CD8-positive, alpha-beta memory T cell (primary cell): ENCODE measurements at places on chromosomes 16 and 17. TPM values are rescaled to one million over a fixed set of nuclear protein-coding genes. Genes with fewer than 3 reads are reported as not detected.

MT1F gene
- total RNA-seq: 18.6 TPM

DNA sequence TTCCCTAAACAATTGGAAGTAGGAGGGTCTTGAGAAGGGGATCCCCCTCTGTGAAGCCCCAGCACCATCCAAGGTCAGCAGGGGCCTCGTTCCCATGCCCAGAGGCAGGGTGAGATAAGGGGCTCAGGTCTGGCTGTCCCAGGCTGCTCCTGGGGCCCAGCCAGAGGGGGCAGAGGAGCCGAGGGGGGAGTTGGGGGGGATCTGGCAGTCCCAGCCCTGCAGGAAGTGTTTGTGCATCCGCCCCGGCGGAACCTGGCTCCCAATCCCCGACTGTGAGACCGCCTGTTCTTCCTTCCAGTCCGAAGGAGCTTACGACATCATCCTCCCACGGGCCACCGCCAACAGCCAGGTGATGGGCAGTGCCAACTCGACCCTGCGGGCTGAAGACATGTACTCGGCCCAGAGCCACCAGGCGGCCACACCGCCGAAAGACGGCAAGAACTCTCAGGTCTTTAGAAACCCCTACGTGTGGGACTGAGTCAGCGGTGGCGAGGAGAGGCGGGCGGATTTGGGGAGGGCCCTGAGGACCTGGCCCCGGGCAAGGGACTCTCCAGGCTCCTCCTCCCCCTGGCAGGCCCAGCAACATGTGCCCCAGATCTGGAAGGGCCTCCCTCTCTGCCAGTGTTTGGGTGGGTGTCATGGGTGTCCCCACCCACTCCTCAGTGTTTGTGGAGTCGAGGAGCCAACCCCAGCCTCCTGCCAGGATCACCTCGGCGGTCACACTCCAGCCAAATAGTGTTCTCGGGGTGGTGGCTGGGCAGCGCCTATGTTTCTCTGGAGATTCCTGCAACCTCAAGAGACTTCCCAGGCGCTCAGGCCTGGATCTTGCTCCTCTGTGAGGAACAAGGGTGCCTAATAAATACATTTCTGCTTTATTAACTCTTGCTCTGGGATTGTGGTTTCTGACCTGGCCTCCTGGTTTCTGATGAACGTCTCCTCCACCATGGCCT lies 14.9 kb downstream of the GPRC5C start:
- DNase-seq: no peak

CD19 gene
- not detected for total RNA-seq

METRNL gene
- 22.3 TPM for total RNA-seq

DNA sequence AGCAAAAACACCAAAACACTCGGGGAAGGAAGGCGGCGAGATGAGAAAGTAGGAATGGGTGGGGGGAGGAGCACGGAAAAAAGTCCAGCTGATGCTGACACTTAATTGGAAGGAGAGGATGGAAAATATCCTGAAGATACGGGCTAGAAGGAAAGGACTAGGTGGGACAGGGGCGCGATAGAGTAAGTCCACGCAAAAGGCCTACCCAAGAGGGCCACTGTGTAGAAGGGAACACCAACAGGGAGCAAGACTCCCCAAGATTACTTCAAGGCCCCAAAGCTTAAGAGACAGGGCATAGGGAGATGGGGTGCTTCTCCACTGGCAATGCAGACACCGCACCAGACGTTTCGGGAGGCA lies 736 bp downstream of the APPBP2 start:
- no peak for DNase-seq

DNA sequence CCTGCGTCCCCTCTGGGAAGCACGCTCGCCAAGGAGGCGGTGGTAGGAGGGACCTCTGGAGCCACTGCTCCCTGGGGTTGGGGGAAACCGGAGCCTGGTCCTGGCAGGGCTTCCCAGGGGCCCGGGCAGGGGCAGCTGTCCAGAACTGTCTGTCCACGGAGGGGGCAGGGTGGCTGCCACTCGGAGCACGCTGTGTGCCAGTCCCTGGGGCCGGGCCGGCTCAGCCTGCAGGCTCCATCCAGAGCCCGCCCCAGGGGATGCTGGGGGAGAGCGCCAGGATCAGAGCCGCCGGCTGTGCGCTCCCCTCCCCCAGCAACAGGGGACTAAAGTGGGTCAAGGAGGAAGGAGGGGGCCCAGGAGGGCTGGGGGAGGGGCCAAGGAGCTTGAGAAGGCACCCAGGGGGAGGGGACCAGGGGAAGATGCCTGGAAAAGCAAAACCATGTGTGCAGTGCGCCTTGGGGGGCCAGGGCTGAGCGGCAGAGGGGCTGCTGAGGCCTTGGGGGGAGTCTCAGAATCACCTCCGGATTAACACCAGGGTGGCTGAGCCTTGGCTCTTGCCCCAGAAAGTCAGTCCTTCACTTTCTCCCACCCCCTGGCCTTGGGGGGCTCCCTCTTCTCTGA lies 21.3 kb downstream of the ZNF423 start:
- DNase-seq: no peak

DNA sequence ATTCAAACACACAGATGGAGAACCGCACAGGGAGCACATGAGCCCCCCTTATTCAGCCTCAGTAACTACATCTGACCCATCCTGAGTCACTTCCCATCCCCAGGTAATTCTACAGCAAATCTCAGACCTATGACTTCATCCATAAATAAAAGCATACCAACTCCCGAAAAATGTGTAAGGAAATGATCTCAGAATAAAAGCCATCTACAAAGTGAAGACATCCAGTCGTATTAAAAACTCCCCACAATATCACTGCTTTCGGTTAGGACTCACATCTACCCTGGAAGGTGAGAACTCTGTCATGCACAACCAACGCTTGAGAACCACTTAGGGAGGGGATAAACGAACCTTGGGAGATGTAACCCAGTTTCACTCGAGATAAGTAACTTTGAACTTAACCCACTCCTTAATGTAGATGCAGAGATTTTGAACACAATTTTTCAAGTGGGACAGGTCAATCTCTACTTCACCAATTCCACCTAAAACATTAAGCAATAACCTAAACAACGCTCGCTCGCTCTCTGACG lies 1.3 kb downstream of the USP36 start:
- DNase-seq: peak; percentile 61

DNA sequence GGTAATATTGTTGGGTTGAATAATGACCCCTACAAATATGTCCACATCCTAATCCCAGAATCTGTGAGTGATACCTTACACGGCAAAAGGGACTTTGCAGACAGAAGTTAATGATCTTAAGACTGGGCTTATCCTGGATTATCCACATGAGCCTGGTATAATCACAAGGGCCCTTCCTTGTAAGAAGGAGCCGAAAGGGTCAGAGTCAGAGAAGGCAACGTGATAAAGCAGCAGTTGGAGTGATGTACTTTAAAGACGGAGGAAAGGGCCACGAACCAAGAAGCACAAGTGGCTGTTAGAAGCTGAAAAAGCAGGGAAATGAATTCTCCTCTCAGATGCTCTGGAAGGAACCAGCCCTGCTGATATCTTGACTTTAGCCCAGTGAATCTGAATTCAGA lies 137.8 kb downstream of the UTP18 start:
- DNase-seq: no peak

CRYBA1 gene
- total RNA-seq: not detected

NOS2 gene
- not detected for total RNA-seq

DNA sequence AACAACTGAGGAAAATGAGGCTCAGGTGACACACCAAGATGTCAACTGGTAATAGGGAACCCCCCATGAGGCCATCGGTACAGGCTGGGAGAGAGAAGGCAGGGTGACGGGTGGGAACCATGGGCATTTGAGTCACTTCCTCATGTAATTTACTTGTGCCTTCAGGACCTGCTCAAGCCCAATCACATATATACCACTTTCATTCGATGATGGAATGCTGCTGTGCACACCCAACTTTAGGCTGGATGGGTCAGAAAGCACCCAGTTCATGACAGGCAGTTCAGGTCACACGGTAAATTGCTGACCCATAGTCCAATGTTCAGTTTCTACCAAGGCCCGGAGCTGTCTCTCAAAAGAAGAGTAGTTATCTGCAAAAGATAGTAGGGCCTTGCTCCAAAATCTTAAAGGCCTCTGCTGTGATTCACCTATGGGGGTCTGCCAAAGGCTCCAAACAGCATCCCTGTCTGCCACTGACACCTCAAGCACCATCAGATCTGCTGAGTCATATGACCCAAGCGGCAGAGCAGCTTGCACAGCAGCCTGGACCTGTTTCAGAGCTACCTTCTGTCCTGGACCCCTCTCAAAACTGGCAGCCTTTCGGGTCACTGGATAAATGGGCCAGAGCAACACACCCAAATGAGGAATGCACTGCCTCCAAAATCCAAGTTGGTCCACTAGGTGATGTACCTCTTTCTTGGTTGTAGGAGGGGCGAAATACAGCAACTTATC lies 24.7 kb downstream of the ZZEF1 start:
- DNase-seq: no peak

HSD17B2 gene
- total RNA-seq: not detected

CRYM gene
- not detected for total RNA-seq

DNA sequence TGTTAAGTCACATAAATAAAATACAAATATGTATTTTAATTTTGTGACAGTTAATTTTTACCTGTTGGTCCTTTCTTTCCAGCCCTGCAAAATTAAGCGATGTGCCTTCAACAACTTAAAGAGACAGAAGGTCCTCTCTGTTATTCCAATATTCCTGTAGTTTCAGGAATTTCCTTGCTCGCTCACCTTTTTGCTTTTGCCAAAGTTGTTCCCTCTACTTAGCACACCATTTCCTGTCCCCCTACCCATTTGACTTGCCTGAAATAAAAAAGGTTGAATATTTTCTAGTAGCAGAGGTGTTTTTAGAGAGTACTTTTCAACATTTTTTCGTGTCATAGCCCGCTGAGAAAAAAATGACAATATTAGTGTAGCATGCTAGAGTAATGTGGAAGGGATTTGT lies 556 bp upstream of the MYH2 start:
- no peak for DNase-seq

DNA sequence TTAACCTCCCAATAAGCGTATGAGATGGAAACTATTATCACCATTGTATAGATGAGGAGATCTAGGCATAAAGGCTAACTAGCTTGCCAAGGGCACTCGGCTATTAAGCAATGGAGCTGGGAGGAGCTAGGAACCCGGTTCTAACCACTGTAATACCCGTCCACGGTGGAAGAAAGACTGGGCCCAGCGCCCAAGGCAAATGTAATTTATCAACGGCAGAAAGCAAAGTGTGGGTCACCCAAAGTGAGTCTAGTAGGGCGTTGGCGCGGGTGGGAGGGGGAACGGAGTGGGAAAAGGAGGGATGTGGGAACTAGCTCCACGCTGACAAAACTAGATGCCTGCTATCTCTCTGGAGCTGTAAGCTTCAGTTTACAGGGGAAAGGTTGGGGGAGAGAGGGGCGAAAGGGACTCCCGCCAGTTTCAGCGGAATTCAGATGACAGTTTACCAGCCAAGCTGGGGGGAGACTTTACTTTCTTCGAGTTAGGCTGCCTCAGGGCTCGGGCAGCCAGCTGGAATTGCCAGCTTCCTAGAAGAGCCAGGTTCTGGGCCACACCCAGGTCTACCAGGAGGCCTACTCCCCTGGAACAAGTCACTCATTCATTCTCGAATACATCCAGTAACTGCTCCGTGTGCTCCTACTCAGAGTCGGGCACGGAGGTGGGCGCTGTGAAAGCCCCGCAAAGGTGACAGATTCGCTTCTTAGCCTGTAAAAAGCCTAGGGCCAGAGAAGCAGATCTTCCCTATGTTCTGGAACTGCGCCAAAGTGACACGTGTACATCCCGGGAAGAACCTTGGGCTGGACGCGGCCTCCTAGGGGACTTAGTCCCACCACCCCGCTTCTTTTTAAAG lies 837 bp downstream of the LRRC59 start:
- DNase-seq: peak; percentile 8

- DNase-seq: no peak
Measured at GRCh38 chr17:1480747-1481465, 11.6 kb downstream of the MYO1C start.

MILR1 gene
- total RNA-seq: 0.66 TPM

- no peak for DNase-seq
Measured at GRCh38 chr17:73194514-73195222, 1.8 kb downstream of the COG1 start.

DNA sequence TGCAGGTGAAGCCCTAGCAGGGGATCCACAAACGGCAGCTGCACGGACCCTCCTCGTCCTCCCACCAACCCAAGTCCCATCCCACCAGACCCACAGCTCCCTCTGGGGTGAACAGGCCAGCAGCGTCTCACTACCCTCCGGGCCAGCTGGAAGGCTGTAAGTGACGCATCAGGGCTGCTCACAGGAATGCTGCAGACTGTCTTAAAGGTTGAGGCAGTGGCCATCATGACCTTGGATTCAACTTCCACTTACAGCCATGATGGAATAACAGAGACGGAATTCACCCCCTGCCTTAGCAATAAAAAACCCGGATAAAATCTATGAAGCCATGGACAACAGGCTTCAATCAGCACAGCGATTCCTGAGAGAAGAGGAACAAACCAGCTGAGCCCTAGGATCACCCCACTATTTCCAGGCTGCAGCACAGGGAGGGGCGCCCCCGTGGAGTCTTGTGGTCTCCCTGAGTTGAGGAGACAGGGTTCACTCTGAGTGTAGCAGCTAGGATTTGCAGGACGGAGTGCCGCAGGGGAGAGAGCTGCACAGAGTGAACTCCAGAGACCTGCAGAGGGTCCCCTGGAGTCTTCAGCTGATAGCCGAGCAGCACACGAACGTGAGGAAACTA lies 10.5 kb downstream of the FAM83G start:
- DNase-seq: no peak
